Right hindlimb (tissue), 1 donor: ENCODE measurements at places on chromosomes 7 and 10.

DNA sequence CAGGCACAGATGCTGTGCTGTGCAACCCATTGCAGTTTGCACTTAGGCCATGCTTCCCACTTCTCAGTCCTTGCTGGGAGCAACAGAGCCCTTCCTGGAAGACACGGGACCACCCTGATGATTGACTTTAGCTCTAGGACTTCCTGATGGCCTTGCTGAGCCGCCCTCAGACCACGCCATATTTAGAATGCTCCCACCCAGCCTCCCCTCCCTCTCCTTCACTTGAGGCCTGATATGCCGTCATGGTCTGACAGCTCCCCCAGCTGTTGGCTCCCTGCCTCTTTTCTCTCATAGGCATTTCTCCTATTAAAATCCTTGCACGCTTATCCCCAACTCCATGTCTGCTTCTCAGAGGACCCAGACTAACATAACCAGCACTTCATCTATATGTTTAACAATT is 29.4 kb upstream of the GATAD1 start:
- DNase-seq = no peak

DNA sequence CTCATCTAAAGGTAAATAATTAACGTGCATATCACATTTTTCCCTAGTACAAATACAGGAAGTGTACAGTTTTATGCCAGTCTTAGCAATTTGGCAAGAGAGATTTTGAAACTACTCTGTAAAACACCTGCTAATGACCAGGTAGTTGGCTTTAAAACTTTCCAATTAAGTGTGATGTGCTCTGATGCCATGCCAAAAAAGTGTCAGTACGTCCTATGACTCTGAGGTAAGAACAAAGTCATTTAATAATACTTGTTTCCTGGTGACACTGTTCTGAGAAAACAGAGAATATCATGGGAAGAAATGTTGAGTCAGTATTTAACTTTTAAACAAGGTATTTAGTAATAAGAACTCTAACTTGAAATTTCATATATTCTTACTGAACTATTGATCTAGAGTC is 9.6 kb downstream of the PDZD8 start:
- no peak for DNase-seq

GRCh38 chr10:78781251-78781913 is 287.4 kb upstream of the ZMIZ1 start:
- DNase-seq = peak; percentile 7

GRCh38 chr10:124318811-124319210 is 99.9 kb downstream of the OAT start:
- DNase-seq = no peak

DNA sequence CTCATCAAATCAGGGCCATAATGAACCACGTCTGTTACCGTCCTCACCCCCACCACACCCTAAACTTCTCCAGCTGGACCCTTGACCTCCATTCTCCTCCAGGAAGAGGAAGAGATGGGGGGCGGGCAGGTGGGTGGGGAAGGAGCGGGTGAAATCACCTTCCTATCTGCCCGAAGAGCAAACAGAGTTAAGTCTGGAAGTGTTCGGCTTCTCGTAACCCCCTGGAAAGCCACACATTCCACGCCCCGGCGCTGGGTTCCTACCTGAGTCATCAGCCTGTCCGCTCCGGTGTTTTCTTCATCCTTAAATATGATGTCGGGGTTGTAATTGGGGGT is 736 bp downstream of the SHH start:
- no peak for DNase-seq

DNA sequence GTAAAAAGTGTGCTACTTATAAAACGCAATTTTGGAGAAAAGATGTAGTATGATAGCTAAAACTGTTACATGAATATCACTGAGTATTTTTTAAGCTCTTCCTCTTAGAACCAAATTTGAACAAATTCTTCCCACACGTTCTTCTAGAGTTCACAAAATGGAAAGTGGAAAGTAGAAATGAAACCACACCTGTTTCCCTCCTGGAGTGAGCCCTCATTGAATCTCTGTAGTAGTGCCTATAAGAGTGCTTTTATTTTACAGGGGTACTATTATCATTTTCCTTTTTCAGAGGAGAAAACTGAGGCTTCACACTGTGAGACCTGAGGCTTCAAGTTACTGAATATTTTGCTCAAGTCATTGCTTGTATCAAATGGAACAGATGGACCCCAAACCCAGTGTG is 393.0 kb downstream of the NRG3 start:
- DNase-seq = no peak

- DNase-seq = no peak
Observed at GRCh38 chr7:107025449-107026103, 18.9 kb upstream of the PRKAR2B start.

- no peak for DNase-seq
Observed at GRCh38 chr7:152876749-152877148, 117.2 kb downstream of the ACTR3B start.

DNA sequence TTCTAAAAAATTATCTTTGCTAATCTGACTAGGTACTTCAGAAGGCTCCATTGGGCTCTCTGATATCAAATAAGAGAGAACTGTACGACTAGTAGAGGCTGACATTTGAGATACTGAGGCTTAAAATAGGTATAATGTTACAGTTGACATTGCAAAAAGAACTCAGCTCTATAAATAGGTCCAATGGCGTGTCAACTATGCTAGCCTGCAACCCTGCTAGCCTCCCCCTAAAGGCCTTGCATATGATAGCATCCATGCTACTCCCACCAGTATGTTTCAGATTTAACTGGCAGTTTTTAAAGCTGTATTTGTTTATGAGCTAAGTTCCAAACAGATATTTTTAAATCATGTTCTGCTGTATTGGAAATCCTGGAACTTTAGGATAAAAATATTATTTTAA is at the start of gene PPP1R3A:
PPP1R3A (minus strand) TSS at position 64 of the 400 bp plus-strand sequence; CDS start at position 51, 13 bp downstream.
- DNase-seq = no peak

DNA sequence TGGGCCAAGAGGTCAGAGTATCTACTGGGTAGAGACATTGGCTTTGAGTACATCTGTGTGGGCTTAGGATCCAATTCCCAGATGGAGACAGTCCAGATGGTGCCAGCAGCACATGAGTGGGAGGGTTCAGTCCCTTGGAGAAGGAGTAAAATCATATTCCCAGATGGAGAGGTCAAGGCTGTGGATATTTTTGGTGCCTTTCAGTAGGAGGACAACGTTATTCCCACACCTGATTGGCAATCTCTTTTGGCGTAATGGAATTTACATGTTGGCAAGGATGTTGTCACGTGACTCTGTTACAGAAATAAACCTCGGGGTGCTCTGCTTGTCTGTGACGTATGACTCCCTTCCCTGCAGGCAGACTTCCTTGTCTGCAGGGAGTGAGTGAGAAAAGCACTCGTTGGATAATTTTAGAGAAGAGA is 27.6 kb downstream of the NPS start:
- DNase-seq = no peak

DNA sequence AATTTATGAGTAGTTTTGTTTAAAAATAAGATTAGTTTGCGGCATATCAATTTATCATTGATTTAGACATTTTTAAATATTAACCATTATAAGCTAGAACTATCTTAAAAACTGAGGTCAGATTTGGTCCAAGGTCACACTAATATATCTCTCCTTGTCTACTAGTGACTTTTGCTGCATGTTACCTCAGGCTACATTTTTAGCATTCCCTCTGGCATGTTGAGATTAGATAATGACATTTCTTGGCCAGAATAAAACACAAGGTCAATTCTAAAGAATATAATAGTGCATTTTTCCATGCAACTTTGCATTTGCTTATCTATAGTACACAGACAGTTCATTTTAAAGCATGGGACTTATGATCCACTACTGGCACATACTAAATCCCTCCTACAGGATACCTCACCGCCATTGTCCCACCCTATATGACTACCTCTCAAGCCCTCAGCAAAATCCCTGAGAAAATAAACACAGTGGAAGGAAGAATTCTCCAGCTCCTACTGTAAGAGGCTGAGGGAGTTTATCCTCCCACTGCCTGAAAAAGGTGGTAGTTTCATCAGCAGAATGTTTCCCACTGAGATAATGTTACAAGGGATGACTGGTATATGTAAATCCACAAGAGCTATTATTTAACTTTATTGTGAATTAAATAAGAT is 816.4 kb downstream of the GRM8 start:
- DNase-seq = no peak

GRCh38 chr10:98186681-98187080 is 52.2 kb downstream of the R3HCC1L start:
- no peak for DNase-seq

GRCh38 chr10:17056781-17057428 is 72.7 kb downstream of the CUBN start:
- peak; percentile 35 for DNase-seq

GRCh38 chr7:41679566-41679965 is 23.3 kb downstream of the INHBA start:
- DNase-seq = no peak

DNA sequence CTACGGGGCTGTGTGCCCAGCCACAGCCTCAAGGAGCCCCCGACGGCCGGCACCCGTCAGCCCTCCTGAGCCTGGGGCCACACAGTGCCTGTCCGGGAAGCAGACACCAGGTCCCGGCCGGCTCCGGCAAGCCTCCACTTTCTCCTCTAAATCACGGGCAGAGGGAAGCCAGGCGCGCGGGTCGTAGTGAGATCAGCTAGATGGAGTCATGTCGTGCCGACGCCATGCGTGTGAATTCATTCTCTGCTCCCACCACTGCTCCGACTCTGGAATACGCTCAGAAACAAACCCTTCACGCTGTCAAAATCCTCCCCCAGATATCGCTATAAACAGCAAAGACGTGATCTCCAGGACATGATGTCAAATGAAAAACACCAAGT is 93.7 kb upstream of the DNAAF5 start:
- DNase-seq = no peak

GRCh38 chr10:29403208-29403607 is 114.3 kb downstream of the LYZL1 start:
- DNase-seq = no peak

- DNase-seq = no peak
Observed at GRCh38 chr10:11698691-11699549, 43.3 kb upstream of the ECHDC3 start.

GRCh38 chr7:1758028-1758858 is 88.2 kb downstream of the ELFN1 start:
- no peak for DNase-seq

- no peak for DNase-seq
Observed at GRCh38 chr10:23408330-23408976, 30.4 kb upstream of the OTUD1 start.

DNA sequence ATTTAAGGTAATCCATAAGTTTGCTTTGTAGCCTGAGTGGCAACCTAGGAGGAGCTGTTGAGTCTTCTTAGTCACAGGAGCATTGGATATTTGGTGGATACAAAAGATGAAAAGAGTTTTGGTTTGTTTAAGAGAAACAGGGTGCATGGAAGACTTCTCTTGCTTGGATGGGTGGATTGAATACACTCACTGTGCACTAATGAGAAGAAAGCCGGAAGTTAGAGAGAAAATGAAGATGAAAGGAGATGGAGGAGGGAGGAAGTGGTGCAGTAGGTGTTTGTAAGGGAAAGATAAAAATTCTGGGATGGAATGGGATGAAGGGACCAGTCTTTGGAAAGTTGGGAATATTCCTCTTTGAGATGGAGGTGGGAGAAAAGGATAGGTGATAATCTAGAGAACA is 7.7 kb downstream of the MDFIC start:
- no peak for DNase-seq

DNA sequence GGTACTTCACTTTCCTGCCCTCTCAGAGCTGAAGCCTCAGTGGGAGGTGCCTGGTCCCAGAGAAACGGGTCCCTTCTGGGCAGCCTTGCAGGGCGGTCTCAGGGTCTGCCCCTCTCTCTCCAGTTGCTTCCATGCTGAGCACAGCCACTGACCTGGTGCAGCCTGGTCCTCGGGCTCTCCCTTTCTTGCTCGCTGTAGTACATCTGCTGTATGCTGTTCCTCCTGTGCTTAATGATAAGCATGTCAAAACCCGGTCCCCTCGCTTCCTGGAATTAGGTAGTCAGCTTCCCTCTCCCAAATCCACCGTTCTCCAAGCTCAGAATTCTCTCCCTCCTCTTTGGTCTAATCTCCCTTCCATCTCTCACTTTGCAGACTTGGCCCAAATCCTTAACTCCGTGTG is 11.0 kb upstream of the HPS1 start:
- no peak for DNase-seq

DNA sequence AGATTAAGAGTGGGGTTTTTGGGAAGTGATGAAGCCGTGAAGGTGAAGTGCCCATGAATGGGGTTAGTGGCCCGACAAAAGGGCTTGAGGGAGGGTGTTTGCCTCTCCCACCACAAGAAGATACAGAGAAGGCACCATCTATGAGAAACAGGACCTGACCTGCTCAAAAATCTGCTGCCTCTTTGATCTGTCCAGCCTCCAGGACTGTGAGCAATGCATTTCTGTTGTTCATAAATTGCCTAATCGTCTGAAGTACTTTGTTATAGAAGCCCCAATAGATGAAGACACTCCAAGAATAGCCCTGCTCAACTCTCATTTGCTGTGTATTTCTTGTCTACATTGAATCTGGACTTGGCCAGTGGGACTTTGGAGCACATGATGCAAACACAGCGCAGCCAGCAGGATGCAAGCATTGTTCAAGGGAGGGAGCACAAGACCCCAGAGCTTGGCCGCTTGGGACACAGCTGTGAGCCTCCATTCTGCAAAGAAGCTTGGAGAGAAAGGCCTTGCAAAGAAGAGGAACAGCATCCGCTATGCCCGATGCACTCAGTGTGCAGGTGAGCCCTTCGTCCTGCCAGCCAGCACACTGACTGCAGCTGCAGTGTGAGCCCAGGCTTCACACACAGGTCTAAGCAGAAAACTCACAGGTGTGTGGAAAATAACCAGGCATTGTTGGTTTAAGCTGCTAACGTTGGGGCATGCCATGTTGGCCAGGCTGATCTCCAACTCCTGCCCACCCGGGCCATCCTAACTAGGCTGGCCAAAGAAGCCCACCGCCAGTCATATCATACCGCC is 73.2 kb upstream of the KLF6 start:
- DNase-seq = no peak

GRCh38 chr7:15798081-15798480 is 111.6 kb upstream of the MEOX2 start:
- no peak for DNase-seq

- DNase-seq = no peak
Observed at GRCh38 chr10:47364366-47364765, 16.2 kb downstream of the RBP3 start.

DNA sequence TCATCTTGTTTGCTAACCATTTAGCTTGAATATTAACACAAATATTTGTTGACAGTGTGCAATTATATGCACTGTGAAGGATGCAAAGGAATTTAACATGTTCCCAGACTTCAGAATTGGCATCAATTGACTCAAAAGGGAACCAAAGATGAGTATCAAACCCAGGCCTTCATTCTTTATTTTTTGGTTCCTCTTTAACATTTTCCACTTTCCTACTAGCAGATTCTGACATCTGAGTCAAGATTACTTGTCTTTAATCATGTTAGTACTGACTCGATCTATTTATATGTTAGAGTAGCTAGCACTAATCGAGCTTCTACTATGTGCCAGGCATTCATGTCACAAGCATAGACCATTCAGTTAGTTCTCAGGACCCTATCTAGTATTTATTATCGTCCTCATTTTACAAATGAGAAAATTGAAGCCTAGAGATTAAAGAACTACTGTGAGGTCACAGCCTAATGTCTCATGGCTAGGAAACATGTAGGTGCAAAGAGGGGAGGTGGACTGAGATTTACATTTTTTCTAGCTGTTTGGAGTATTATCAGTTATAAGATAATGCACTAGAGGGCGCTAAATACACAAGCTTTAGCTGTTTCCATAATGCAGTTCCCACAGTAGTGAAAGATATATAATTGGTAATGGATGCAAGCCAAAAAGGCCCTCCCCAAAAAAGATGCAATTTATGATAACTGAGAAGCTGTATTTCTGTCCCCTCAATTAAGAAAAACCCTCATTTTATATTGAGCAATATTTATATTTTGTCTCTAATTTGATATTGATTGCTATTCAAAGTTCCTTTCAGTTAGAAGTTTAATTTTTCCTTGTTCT is 32.9 kb upstream of the KMT2E start:
- DNase-seq = no peak

GRCh38 chr10:75068523-75068922 is 42.9 kb upstream of the SAMD8 start:
- DNase-seq = no peak
